ENCODE measurements at places on chromosomes 5 and 9. TPM values are rescaled to one million over a fixed set of nuclear protein-coding genes. Genes with fewer than 3 reads are reported as not detected.
A peak's percentile ranks its signal among the peaks of the same experiment; 100 is the strongest.

PLAC8L1 gene
- not detected for total RNA-seq

FOXD4L3 gene
- 0.94 TPM for total RNA-seq

DDX4 gene
- not detected for total RNA-seq

SLC35D2 gene
- total RNA-seq, result 79.1 TPM

ZNF454 gene
- total RNA-seq, result not detected

DNM1 gene
- 54.3 TPM for total RNA-seq

CSF1R gene
- 2.1 TPM for total RNA-seq

ANXA6 gene
- 228 TPM for total RNA-seq

PGM5 gene
- 7.5 TPM for total RNA-seq

GRCh38 chr5:150178262-150178661, 11.6 kb upstream of the SLC6A7 start:
- H3K4me3 ChIP-seq, result no peak overlapping the region
- no peak for DNase-seq
- H3K4me1 ChIP-seq, result peaks cover 35% of the 10 kb centered on the region
- no peak overlapping the region for H3K27ac ChIP-seq
- H3K36me3 ChIP-seq, result peaks cover 8% of the 10 kb centered on the region
- H3K27me3 ChIP-seq, result no peaks in the 10 kb centered on the region

- H3K27me3 ChIP-seq, result peaks cover 12% of the 10 kb centered on the region
- H3K4me1 ChIP-seq, result no peaks in the 10 kb centered on the region
- peak overlapping the region; percentile 61 for H3K27ac ChIP-seq
- peak; percentile 41 for DNase-seq
- H3K36me3 ChIP-seq, result no peaks in the 10 kb centered on the region
Observed at GRCh38 chr5:1005249-1005851, 3.3 kb upstream of the NKD2 start.

GRCh38 chr9:24036459-24036858, 210.4 kb upstream of the ELAVL2 start:
- no peak overlapping the region for H3K27ac ChIP-seq
- no peaks in the 10 kb centered on the region for H3K4me1 ChIP-seq
- H3K27me3 ChIP-seq, result no peaks in the 10 kb centered on the region
- no peak for DNase-seq
- H3K4me3 ChIP-seq, result no peak overlapping the region

GRCh38 chr5:94337617-94338016, 280.8 kb downstream of the KIAA0825 start:
- no peaks in the 10 kb centered on the region for H3K36me3 ChIP-seq
- H3K4me1 ChIP-seq, result no peaks in the 10 kb centered on the region
- H3K27ac ChIP-seq, result no peak overlapping the region
- DNase-seq, result no peak

- no peak overlapping the region for H3K4me3 ChIP-seq
- H3K27ac ChIP-seq, result no peak overlapping the region
- no peaks in the 10 kb centered on the region for H3K4me1 ChIP-seq
- no peak for DNase-seq
Observed at GRCh38 chr9:72041775-72042194, 18.6 kb downstream of the C9orf57 start.

GRCh38 chr9:94772144-94772543, 45.6 kb downstream of the AOPEP start:
- H3K27ac ChIP-seq, result no peak overlapping the region
- no peaks in the 10 kb centered on the region for H3K4me1 ChIP-seq
- no peak for DNase-seq
- no peak overlapping the region for H3K4me3 ChIP-seq
- no peaks in the 10 kb centered on the region for H3K27me3 ChIP-seq

DNA sequence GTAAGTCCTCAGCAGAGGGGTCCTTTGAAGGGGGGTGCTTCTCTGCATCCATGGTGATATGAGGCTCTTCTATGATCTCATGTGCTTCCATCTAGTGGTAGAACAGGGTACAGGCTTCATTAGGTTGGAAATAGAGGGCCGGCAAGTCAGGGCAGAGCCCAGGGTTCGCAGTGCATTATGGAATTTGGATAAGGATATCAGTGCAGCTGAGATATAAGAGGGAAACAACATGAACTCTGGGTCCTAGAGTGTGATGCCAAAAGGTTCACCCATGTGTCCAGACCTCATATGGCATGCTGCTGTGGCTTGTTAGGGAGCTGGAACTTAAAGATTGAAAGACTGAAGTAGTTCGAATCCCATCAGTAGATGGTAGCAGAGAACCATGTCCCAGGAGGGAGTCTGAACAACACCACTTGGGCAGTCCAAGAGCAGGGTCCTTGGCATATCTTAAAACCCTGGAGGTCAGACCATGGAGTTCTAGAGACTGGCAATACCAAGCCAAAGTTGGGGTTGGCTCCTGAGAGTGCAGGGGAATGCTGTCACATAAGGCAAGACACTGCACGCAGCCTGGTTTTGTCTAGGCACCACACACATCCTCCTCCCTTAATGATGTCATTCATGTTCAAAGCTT, 2.3 kb downstream of the FAM221B start:
- H3K36me3 ChIP-seq, result no peaks in the 10 kb centered on the region
- no peak overlapping the region for H3K27ac ChIP-seq
- no peaks in the 10 kb centered on the region for H3K27me3 ChIP-seq

DNA sequence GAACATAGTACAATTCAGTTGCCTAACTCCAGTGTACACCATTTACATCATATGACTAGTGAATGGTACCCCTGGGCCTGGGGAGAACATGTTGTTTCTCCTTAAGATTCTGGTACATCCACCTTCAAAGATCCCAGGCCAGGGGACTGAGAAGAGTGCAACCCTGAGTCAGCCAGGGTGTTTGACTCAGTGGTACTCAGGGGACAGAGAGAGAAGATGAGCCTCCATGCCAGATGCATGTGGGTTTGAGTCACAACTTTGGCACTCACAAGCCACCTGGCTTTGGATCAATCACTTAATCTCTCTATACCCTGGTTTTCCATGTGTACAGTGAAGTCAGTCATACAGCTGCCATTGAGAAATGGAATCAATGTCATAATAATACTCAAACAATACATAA, 53.7 kb downstream of the MAP1B start:
- H3K36me3 ChIP-seq, result no peaks in the 10 kb centered on the region
- DNase-seq, result no peak

DNA sequence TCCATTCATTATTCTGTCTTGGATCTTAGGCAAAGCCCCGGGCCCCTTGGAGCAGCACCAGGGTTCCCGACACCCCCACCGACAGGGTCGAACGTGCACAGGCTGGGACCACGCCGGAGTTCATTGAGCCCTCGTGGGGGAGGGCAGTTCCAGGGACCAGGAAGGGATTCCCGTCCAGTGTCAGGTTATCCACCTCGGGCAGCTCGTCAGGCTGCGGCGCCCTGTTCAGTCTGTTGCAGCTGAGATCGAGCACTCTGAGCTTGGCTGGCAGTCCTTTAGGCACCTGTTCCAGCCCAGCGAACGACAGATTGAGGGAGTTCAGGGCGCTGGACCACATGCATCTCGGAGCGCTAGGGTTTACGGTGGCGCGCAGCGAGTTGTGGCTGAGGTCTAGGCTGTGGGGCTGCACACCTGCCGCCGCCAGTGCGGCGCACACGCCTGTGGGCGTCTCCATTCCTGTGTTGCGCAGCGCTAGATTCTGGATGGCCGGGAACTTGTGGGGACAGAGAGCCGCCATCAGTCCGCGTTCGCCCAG, 1.1 kb downstream of the CD14 start:
- no peaks in the 10 kb centered on the region for H3K36me3 ChIP-seq
- H3K27ac ChIP-seq, result peak overlapping the region; percentile 69
- H3K4me3 ChIP-seq, result peak overlapping the region; percentile 71
- DNase-seq, result peak; percentile 65

- H3K27me3 ChIP-seq, result no peaks in the 10 kb centered on the region
- H3K4me3 ChIP-seq, result no peak overlapping the region
- no peak overlapping the region for H3K27ac ChIP-seq
- H3K4me1 ChIP-seq, result no peaks in the 10 kb centered on the region
Observed at GRCh38 chr9:136255166-136255538, 9.5 kb upstream of the QSOX2 start.

GRCh38 chr5:94747371-94747770, 128.9 kb downstream of the SLF1 start:
- no peaks in the 10 kb centered on the region for H3K4me1 ChIP-seq
- DNase-seq, result no peak
- H3K36me3 ChIP-seq, result no peaks in the 10 kb centered on the region
- no peaks in the 10 kb centered on the region for H3K27me3 ChIP-seq
- no peak overlapping the region for H3K4me3 ChIP-seq
- H3K27ac ChIP-seq, result no peak overlapping the region

GRCh38 chr9:32574858-32575257, 1.9 kb upstream of the NDUFB6 start:
- H3K4me1 ChIP-seq, result no peaks in the 10 kb centered on the region
- H3K27me3 ChIP-seq, result no peaks in the 10 kb centered on the region
- no peak overlapping the region for H3K4me3 ChIP-seq
- DNase-seq, result no peak
